ENCODE measurements at places on chromosomes 4 and X.

DNA sequence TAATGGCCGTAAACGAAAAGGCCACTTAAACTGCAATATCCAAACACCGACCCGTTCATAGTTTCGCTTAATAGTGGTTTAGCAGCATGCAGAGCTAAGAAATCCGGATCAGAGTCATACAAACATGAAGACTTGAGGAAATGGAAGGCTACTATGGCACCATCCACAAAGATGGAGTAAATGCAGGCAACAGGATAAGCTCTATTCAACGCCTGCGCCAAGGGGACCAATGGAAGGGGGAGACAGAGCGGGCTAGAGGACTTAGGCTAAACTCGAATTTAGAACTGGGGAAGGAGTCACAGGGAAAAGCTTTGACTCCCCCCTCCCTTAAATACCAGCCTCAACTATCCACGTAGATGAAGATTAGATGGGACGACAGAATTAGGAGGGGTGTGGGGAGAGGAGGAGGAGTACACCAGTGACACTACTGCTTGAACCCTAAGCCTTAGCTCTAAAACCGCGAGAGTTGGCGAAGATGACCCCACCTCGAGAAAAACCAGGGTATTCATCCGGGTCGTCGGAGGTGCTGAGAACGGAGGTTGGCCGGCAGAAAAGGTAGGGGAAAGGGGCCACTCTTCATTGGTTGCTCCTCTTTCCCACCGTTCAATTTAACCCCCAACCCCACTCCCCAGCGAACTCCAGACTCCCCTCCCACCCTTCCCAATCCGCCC lies 3.5 kb downstream of the HUWE1 start:
- DNase-seq: no peak

DNA sequence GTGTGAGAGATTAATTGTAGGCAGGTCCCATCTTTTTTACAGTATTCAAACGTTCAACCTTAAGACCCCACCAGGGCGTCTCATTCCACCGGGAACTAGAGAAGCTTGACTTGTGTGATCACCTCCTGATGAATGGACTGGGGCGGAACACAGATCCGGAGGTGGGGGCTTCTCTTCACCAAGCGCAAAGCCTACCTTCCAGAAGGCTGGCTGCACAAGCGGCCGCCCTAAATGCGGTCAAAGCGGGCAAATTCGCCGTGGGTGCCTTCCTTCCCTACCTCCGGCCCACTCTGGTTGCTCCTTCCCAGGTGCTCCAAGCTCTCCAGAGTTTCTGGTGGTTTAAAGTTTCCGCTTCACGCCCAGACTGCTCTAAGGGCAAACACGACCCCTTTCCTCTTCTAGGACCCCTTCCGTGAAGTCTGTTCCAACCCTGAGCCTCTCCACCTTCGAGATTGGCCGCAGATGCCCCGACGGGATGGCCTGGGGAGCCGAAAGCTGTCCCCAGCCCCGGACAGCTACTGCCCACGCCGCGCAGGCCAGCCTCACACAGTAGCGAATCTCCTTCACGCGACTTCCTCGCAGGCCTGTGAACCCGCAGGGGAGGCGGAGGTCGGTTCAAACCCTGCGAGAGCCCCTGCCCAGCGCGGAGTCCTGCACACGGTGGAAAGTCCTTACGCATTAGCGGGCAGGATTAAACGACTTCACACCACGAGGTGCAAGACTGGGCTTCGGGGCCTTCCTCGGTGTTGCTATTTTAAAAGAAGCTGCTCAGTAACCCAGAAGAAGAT lies 1.6 kb upstream of the WWC2 start:
- DNase-seq: no peak

DNA sequence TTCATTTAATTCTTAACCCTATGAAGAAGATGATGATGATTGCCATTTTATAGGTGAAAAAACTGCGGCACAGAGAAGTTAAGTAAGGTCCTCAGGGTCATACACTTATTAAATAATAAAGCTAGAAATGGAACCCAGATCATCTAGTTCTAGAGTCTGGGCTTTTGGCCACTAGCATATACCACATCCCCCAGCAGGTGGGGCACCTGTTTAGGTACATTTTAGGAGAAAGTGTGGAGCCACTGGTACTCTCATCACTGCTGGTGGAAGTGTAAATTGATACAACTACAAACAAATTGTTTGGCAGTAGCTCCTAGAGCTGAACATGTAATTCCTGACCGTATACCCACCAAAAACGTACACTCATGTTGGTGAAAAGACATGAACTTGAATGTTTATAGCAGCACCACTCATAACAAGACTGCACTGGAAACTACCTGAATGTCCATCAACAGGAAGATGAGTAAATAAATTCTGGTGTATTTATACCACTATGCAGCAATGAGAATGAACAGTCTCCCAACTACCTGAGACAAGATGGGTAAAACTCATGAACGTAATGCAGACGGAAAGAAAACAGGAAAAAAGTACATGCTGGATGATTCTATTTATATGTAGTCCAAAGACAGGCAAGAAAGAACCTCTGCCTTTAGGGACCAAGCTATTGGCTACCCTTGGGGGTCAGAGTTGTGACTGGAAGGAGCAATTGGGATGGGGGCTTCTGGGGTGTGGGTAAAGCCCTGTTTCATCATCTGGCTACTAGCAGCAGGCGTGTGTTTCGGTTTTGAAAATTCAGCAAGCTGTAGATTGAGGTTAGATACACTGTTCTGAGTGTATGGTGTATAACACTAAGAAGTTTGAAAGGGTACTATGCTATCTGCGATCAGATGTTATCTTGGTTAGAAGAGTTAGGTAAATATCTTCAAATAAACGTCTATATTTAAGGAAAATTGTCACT lies 72.3 kb upstream of the ADGRG2 start:
- no peak for DNase-seq

DNA sequence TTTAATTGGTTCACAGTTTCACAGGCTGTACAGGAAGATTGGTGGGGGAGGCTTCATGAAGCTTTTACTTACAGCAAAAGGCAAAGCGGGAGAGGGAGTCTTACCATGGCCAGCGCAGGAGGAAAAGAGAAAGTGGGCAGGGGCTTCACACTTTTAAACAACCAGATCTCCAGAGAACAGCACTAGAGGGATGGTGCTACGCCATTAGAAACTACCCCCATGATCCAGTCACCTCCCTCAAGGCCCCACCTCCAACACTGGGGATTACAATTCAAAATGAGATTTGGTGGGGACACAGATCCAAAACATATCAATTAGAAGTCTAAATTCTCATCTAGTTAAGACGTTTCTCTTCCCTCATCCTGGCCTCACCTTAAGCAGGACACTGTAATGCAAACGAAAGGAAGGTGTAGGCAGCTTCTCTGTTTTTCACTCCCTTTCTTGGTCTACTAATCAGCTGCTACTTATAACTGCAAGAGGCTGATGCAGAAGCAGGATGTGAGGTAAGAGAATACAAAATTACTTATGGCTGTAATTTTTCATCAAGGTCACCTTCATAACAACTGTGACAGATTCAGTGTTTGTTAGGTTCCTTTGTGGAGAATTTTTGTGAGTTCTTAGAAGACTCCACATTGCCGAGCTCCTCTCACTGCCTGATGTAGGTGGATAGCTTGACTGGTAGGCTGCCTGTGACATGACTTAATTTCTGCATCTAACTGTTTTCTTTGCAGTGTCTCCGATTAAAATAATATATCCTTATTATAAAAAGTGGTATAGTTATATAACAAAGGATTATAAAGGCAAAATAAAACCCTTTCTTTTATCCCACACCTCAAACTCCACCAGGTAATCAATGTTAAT lies 255.1 kb downstream of the IL15 start:
- DNase-seq: no peak

- no peak for DNase-seq
Measured at GRCh38 chrX:9597361-9598035, 132.6 kb downstream of the TBL1X start.

- peak; percentile 87 for DNase-seq
Measured at GRCh38 chr4:145709843-145710242, 29.9 kb downstream of the C4orf51 start.

DNA sequence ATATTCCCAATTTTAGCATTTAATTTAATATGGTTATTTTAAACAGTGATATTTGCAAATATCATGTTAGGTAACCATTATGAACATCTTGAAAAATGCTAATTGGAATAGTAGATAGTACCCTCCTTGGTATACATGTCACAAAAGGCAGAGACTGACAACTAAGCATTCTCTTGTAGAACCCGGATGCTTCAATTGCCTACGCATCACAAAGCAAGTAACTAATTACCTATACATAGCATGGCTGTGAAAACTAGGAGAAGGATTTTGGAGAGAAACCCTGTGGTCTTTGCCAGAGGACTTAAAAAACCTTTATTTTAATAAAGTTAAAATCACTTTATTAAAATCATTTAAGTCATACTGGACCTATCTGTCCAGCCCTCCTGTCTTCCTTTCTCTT lies 764.1 kb upstream of the TENM3 start:
- no peak for DNase-seq

DNA sequence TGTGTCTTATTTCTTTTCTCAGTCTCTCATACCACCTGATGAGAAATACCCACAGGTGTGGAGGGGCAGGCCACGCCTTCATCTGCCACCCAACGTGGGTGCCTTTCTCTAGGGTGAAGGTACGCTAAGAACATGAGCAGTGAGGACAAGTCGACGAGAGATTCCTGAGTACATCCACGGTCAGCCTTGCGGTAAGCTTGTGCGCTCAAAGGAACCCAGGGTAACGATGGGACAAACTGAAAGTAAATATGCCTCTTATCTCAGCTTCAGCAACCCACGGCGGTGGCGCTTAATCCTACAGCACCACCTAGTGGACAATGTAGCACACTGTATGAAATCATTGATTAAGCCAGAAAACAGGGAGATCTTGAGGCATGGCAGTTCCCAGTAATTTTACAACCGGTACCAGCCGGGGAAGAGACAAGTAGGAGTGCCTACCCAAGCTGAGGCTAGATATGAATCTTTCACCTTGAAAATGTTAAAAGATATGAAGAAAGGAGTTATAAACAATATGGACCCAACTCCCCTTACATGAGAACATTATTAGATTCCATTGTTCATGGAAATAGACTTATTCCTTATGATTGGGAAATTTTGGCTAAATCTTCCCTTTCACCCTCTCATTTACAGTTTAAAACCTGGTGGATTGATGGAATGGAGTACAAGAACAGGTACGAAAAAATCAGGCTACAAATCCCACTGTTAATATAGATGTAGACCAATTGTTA lies 63.0 kb downstream of the ZNF732 start:
- no peak for DNase-seq

- DNase-seq: no peak
Measured at GRCh38 chrX:39519566-39520301, 578.0 kb downstream of the BCOR start.

- DNase-seq: no peak
Measured at GRCh38 chr4:65167719-65168118, 502.6 kb downstream of the EPHA5 start.

- DNase-seq: no peak
Measured at GRCh38 chr4:178185517-178185916, 743.3 kb upstream of the AGA start.

DNA sequence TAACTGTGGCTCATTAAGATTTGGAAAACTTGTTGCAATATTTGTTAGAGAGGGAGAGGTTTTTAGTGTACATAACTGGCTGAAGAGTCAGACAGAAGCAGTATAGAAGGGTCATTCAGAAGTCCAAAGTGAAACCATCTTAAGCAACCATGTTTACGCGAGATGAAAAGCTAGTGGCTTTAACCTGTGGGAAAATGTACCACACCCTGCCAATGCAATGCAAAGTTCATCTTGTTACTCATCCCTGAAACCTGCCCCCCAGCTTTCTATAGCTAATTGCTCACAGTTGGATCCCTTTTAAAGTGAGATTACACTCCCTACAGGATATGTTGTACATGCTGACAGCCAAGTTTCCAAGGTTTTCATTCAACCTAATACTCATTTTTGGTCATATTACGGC lies 96.7 kb upstream of the RAPGEF2 start:
- DNase-seq: no peak

- DNase-seq: no peak
Measured at GRCh38 chr4:152850377-152850776, 70.6 kb downstream of the ARFIP1 start.

GRCh38 chr4:8329560-8329858 lies 60.0 kb downstream of the HTRA3 start:
- no peak for DNase-seq

DNA sequence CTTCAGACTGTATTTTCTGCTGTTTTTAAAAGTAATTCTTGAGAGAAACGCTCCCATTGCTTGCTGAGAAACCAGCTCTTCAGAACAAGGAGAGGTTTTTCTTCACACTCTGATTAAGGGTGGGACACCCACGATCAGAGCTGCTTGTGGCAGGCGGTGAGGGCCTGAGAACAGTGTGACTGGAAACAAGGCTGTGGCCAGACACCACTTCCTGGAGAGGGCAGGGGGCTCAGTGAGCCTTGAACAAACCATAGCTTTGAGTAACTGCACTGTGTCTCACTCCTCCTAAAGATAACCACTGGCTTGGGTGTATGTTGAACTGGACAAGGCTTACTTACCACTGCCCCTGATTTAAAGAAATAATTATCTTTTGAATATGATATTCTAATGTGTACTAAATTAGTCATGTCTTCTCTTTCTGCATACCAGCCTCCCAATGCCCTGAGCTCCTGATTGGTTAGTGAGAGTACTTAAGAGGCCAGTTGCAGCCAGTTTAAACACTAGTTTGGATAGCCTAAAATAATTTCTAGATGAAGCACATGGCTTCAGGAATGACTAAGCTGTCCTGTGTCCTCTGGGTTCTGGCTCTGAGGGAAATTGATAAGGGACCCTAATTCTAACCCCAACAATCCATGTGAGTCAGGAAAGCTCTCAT lies 3.7 kb upstream of the GPR82 start:
- no peak for DNase-seq

DNA sequence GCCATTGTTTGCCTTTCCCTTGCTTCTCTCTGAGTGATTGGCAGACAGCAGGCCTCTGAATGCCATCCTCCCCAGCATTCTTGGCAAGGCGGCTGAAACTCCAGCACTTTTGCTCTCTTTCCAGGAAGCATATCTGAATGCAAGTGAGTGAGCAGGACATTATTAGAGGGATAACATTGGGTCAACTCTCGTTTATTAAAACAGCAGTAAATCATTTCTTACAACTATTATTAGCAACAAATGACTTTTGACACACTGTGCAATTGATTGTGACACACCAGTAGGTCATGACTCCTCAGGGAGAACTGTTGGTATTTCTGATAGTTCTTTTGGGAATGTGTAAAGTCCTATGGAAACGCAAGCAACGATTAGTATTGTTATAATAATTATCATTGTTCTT lies 103.8 kb downstream of the EFNB1 start:
- DNase-seq: no peak

- DNase-seq: no peak
Measured at GRCh38 chr4:89427782-89428181, 120.2 kb upstream of the GPRIN3 start.

DNA sequence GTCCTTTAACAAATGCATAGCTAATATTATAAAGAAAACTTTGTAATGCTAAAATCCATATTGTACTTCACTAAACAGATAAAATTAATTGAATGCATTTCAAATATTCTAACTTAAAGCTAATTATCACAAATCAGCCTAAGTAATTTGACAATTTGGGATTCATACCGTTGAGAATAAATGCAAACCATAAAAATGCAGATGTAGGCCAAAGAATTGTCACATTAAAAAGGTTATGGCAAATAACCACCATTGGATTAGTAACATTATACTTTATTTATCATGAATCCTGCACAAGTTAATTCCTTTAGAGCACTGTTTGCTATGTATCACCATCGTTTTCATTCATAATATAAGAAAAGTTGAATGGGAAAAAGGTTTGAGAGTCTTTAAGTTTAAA lies 301.0 kb downstream of the LDB2 start:
- DNase-seq: no peak

Measured in HFF-Myc (cell line).